ENCODE measurements at places on chromosomes 12 and 14. TPM values are rescaled to one million over a fixed set of nuclear protein-coding genes. Genes with fewer than 3 reads are reported as not detected.

AQP5 gene
- total RNA-seq = 0.67 TPM

KCNK10 gene
- not detected for total RNA-seq

IGF1 gene
- total RNA-seq = 0.85 TPM

TAS2R50 gene
- 1.5 TPM for total RNA-seq

RHOJ gene
- 177 TPM for total RNA-seq

PLEKHD1 gene
- not detected for total RNA-seq

CELA1 gene
- total RNA-seq = not detected

USP44 gene
- total RNA-seq = 3.1 TPM

LPAR5 gene
- not detected for total RNA-seq

CCDC197 gene
- not detected for total RNA-seq

DEPDC4 gene
- total RNA-seq = 0.44 TPM

MYF5 gene
- not detected for total RNA-seq

AICDA gene
- total RNA-seq = not detected

FBLN5 gene
- total RNA-seq = 27.6 TPM

MUCL1 gene
- total RNA-seq = not detected

P2RX7 gene
- 5.1 TPM for total RNA-seq

SERPINA10 gene
- total RNA-seq = not detected

C12orf56 gene
- not detected for total RNA-seq

RERGL gene
- not detected for total RNA-seq

MEG3 gene
- 227 TPM for total RNA-seq

ERP27 gene
- 0.88 TPM for total RNA-seq

ENDOU gene
- not detected for total RNA-seq

INHBC gene
- total RNA-seq = not detected

RBM25 gene
- 87.0 TPM for total RNA-seq

KLRK1 gene
- not detected for total RNA-seq

OR11H12 gene
- not detected for total RNA-seq

GNPNAT1 gene
- 38.9 TPM for total RNA-seq

Measured in endothelial cell of umbilical vein (primary cell).